A172 (cell line): ENCODE measurements at places on chromosomes 1 and 21. TPM values are rescaled to one million over a fixed set of nuclear protein-coding genes. Genes with fewer than 3 reads are reported as not detected.

The NCF2 gene
- 2.7 and 5.8 TPM in 2 replicates for total RNA-seq

The FMO1 gene
- total RNA-seq, result not detected in 2 replicates

The IL10RB gene
- total RNA-seq, result 64.9 and 67.7 TPM in 2 replicates

The PRR9 gene
- not detected in 2 replicates for total RNA-seq

The CYP4A22 gene
- total RNA-seq, result not detected in 2 replicates

The AVPR1B gene
- total RNA-seq, result not detected in 2 replicates

The SLC45A3 gene
- total RNA-seq, result 11.1 and 13.0 TPM in 2 replicates

The LAD1 gene
- total RNA-seq, result 0.67 TPM in 1 of 2 replicates, not detected in the other

The RCSD1 gene
- total RNA-seq, result 0.29 and 0.36 TPM in 2 replicates

The PROK1 gene
- not detected in 2 replicates for total RNA-seq

The MRPL39 gene
- 77.0 and 91.8 TPM in 2 replicates for total RNA-seq

The SPRR4 gene
- total RNA-seq, result not detected in 2 replicates

The TNNT2 gene
- total RNA-seq, result 0.45 and 2.9 TPM in 2 replicates

The CAMK1G gene
- total RNA-seq, result not detected in 2 replicates

The CHIT1 gene
- total RNA-seq, result 0.14 TPM in 1 of 2 replicates, not detected in the other

The CELA2B gene
- not detected in 2 replicates for total RNA-seq

The FAM177B gene
- not detected in 2 replicates for total RNA-seq

The HSPB7 gene
- total RNA-seq, result not detected in 2 replicates
